ENCODE measurements at places on chromosomes 2 and 18.
A peak's percentile ranks its signal among the peaks of the same experiment; 100 is the strongest.

GRCh38 chr2:67600222-67600871 lies 203.2 kb downstream of the ETAA1 start:
- DNase-seq, result no peak

DNA sequence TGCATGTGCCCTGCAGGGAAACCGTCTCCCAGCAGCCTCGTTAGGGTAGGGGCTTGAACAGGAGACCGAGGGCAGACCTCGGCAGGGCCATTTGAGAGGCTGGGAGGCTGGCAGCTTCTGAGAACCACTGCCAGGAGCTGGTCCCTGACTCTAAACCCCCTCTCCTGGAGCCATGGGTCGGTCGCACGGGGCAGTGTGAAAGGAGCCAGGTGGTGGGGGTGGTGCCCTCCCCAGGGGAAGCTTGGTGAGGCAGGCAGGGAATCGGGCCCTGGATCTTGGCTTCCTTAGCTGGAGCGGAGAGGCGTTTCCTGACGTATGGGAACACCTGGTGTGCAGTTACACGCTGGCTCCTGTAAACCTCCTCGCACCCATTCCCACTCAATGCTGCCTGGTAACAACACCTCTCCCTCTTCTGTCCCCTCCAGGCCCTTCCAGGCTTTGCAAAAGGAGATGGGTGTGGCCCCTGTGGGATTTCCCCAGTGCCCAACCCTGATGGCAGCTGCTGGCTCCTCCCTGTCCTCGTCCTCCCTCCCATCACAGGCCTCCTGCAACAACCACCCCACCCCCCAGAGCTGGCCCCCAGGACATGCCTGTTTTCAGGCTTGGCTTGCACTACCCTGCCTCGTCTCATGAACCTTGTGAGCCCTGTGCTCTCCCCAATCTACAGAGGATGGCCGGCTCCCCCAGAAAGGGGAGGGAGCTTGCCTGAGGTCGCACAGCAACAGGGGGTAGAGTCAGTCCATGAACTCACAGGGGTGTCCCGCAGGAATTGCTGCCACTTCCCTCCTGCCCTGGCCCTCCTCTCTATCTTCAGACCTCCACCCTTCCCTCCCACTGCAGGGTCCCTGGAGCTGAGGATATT lies 24.4 kb downstream of the ADRA2B start:
- DNase-seq, result no peak

DNA sequence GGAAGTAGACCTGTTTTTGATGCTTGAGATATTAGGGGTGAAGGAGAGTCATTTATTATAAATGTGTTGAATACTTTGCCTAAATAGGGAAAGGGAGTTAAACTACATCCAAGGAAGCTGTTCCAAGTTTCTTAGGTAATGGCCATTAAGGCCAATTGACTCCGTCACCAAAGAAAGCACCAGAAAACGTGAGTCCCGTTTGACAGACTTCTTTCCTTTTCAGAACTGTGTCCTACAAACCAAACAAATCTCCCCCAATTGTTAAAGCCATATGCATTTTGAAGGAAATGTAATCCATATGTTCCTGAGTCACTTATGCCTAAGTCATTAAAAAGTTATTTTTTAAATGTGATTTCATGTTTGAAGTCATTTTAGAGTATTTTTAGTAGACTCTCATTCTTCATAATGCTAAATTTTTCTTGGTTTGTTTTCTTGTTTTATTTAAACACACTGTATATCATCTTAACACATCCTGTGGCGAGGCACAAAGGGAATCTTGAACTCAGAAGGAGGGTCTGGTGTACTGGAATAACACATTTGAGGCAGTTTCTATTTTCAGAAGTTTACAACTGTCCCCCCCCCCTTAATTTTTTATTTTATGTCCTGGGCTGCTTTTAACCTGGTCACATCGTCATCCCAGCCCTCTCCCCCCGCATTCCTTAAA lies 133.7 kb downstream of the RHBDD1 start:
- DNase-seq, result no peak

DNA sequence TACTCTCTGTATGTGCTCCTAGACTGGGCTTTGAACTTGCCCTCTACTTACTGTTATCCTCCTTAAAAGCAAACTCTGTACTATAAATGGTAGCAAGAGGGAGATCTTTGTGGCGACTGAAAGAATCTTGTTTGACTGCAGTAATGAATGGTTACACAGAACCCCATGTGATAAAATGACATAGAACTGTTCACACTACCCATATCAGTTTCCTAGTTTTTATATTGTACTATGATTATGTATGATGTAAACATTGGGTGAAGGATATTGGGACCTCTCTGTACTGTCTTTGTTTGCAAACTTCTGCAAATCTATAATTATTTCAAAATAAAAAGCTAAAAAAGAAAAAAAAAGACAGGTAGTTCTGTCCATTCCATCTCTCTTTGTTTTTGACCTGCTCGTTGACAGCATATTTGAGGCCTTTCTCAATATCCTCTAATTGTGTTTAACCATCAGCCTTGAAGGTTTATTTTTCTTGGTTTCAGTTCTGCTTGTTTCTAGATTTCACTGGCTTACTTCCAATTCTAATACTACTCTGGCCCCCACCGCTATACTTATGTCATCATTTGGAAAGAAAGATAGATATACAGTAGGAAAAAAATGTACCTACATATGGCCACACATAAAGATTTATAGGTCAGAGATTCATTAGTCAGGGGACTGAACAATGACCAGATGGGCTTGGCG lies 79.2 kb upstream of the MYO3B start:
- no peak for DNase-seq

GRCh38 chr2:143553261-143553660 lies 424.0 kb downstream of the ARHGAP15 start:
- DNase-seq, result no peak

DNA sequence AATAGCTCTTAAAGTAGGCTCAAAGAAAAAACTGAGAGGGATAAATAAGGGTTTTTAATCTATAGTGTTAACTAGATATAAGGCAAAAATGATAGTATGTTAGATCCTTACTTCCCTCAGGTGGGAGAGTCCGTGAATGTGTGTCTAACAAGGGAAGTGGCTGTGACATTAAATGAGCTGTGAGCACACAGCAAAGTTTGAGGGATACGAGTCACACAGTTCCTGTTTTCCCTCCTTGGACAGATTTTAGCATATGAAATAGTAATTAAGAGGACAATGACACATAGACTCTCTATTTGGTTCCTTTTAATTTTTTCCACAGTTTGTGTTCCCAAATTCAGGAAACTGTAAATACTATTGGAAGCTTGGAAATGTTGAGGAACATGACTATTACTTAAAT lies 148.4 kb upstream of the CAVIN2 start:
- DNase-seq, result peak; percentile 23

GRCh38 chr2:171522788-171523087 lies 464 bp downstream of the CYBRD1 start:
- peak; percentile 1 for DNase-seq

DNA sequence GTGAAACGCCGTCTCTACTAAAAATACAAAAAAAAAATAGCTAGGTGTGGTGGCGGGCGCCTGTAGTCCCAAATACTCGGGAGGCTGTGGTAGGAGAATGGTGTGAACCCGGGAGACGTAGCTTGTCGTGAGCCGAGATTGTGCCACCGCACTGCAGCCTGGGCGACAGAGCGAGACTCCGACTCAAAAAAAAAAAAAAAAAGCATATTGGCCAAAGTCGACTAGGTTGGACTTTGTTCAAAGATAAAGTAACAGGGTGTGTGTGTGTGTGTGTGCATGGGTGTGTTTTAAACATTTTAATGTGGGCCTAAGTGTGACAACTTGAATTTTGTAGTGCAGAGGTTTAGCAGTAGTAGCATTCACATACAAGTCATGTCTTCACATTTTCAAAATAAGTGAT lies 11.7 kb downstream of the GEMIN6 start:
- DNase-seq, result no peak

DNA sequence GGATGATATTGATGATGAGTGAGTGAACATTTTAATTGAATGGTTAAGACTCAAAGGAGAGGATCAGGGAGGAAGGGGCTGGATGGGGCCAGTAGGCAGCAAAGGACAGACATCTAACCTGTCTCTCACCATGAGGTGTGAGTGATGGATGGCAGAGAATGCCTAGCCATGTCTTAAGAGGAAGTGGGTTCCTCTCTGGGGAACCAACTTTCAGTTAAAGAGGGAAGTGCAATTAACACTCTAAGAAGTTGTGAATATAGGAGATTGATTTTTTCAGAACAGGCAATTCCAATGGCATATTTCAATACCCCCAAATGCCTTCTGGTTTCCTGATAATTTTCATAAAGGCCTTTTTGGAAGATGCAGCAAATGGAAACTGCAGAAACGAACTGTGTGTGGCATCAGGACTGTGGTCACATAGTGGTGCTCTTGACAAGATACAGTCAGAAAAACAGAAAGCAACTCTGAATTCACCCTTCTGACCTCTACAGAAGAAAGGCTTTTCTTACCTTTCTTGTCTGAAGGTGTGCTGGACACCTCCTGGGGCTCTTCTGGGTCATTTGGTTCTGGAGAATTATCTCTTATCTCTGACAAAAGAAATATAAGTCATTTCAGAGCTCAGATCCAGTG lies 10.2 kb downstream of the SP110 start:
- DNase-seq, result peak; percentile 45

DNA sequence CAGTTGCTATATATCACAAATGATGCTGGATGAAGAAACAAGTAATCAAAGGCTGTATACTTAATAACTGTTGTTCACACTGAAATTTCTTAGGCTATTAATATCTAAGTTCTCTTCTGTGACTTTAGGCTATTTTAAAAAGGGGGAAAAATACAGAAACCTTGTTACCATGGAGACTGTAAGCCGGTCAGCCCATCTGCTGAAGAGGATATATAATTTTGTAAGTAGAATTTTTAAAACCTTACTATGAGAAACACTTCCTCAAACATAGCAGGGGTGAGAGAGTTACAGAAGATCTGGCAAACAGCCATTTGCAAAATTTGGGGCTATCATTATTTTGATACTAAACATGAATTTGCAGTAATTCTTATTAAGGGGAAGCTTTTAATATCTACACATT lies 27.8 kb downstream of the CACNB4 start:
- DNase-seq, result peak; percentile 43

DNA sequence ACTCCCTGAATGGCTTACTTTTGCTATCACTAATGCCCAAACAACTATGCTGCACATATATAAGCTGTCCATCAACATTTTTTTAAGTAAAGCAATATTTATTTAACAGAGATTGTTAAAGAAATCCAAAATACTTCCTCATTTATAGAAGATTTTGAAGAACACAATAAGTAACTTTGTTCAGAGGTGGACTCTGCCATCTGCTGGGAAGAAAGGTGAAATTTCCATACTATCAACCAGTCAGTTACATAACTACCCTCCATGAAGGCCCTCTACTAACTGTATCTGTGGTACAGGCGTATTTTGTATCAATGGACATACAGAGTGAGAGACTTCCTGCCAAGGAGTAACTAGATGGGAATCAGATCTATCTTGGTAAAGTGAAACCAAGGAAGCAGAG lies 106.0 kb downstream of the DTNB start:
- peak; percentile 77 for DNase-seq

- no peak for DNase-seq
Observed at GRCh38 chr2:216881411-216881810, 21.5 kb upstream of the TNP1 start.

DNA sequence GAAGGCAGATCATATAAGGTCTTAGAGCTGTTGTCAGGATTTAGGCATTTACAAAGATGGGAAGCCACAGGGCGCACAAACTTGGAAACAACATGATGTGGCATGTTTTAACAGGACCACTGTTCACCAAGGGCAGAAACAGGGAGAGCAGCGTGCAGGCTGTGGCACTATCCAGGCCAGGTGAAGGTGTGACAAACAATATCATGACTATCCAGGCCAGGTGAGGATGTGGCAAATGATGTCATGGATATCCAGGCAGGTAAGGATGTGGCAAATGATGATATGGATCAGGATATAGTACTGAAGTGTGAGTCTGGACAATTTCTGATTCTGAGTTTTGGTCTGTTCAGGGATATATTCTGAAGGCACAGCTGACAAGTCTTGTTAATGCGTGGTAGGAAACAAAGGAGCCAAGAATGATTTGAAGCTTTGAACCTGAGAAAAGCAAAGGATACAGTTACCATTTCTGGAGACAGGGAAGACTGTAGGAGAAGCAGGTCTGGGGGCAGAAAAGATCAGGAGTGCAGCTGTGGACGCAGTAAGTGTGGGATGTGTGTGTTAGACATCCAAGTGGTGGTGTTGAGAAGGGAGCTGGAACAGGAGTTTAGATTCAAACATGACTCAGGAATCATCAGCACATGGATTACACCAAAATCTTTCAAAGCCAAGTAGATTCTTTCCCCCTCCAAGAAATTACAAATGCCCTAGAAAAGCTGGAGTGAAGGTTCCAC lies 205.9 kb downstream of the TMEM163 start:
- DNase-seq, result no peak

DNA sequence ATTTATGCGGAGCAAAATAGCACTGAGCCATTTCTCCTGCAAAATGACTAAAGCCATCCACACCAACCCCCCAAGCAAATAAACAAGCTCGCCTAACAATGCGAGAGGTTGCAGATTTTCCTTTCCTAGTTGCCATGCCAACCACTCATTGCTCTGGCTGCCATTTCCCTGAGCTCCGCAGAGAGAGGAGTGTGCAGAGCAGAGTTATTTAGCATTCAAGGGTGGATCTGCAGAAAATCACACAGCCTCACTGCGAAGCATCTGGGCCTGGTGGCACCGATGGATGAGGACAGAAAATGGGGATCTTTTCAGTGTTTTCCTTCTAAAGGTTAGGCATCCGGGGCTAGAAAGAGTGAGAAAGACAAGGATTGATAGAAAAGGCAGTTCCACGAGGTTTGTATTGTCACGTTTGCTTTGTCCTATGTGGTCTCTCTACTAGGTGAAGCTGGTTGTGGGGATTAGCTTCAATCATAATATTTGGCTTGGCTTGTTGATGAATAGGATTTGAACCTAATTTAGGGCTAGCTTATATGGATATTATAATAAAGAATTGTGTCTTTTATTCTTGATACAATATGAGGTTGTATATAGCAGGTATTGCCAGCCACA lies 110.2 kb upstream of the UNC80 start:
- no peak for DNase-seq

DNA sequence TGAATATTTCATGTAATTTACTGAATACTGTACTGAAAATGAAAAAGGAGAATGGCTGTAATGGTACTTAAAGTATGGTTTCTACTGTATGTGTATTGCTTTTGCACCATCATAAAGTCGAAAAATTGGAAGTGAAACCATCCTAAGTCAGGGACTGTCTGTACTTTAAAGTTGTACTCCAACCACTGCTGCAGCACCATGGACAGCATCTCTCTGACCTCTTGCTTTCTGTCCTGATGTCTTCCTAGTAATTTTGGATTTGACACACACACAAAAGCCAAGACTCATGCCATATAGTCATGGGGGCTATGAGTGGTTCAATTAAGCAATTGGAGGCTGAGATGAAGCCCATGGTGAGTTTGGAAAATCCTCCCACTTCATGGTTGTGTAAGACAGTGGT lies 256.3 kb upstream of the PKDCC start:
- peak; percentile 43 for DNase-seq

- DNase-seq, result no peak
Observed at GRCh38 chr18:61034580-61034979, 298.6 kb upstream of the CDH20 start.

DNA sequence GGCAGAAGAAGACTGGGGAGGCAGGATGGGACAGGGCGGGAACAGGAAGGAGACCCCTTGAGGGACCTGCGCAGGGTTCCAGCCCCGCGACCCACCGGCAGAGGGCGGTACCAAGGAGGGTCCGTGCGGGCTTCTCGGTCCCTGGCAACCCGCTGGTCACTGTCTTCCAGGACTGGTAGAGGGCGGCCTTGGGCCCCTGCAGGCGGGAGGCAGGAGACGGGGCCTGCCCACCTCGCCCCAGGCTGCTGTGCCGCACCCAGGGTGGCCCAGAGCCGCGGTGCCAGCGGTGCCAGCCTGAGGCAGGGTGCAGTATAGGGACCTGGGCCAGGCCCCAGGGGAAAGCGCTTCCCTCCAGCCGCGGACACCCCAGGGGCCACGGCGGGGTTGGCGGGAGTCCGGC lies 34.5 kb downstream of the NEURL3 start:
- DNase-seq, result peak; percentile 20

Measured in inflammatory macrophage (primary cell).